ENCODE measurements at places on chromosomes 5 and 9.

DNA sequence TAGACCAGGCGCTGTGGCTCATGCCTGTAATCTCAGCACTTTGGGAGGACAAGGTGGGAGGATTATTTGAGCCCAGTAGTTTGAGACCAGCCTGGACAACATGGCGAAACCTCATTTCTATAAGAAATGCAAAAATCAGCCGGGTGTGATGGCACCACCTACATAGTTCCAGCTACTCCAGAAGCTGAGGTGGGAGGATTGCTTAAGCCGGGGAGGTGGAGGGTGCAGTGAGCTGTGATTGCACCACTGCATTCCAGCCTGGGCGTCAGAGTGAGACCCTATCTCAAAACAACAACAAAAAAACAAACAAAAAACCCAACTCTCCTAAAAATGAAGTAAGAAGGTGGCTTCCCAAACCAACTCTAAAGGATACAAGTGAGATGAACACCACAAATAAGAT is 23.0 kb downstream of the IARS1 start:
- DNase-seq = no peak

GRCh38 chr5:91787718-91788117 is 404.6 kb upstream of the ARRDC3 start:
- no peak for DNase-seq

DNA sequence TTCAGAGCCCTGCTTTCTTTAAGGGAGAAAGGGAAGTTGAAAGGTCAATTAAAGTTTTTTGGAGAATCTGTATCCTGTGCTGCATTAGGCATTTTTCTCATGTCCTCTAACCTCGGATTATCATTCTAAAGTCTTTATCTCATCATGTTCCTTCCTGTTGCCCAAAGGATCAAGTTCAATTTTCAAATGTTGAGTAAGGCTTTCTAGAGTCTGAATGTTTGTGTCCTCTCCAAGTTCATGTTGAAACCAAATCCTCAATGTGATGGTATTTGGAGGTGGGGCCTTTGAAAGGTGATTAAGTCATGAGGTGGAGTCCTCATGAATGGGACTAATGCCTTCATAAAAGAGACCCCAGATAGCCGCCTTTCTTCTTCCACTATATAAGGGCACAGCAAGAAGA is 20.2 kb upstream of the TNC start:
- DNase-seq = no peak

DNA sequence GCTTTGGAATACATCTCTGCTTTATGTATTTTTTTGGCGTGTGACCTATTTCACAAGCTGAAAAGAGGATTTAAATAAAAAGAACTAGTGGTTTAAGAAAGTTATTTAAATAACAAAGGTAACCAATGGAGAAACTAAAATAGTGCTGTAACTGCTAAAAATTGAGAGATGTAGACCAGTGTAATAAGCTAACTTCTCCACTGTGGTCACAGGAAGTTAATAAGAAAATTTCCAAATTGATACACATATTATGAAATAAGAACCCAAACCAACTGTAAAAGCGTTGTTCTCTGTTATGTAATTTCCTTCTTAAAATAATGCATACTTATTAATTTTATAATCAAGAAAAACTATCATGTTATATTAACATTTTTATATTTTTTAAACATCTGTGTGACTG is 29.1 kb upstream of the ZFAND5 start:
- no peak for DNase-seq

DNA sequence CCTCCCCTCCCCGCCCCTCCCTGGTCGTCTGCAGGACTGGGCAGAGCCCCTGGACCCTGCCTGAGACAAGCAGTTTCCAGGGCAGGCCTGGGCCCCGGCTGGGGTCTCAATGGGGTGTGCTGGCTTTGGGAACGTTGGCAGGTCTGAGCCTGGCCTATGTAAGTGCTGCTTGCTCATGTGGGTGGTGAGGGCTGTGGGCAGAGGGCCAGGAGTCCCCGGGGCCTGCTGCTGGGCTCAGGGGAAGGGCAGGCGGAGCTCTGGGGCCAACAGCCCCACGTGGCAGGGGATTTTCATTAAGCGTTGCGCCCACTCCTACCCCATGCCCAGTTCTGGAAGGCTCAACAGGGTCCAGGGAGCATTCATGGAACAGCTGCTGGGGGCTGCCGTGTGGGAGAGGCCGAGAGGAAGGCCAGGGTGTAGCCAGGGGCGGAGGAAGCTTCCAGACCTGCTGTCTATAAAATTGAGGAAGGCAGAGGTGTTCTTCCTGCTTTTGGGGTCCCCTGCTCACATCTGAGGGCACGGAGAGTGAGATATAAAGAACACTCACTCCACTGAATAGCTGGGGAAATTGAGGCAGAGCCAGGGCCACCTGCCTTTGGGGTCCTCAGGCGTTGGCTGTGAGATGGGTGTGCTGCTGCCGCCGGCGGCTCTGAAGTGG is 32.5 kb downstream of the RXRA start:
- no peak for DNase-seq

- no peak for DNase-seq
Observed at GRCh38 chr5:68258531-68258930, 43.0 kb downstream of the PIK3R1 start.

- DNase-seq = no peak
Observed at GRCh38 chr5:99187611-99188010, 258.8 kb upstream of the CHD1 start.

DNA sequence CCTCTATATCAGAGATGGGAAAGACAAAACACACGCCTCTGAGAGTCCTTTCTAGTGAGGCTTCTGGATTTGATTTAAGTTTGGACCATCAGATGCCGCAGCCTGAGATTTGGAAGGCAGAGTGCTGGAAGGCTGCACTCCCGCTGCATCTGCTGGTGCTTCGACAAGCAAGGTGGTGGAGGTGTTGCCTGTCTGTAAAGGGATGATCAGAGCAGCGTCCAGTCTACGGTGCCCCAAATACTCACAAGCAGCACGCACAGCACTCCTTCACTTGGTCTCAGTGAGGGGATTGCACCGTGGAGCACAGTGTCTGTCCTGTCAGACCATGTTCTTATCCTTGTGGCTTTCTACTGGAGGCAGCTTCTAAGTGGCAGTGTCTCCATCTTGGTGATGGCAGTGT is 221.4 kb downstream of the GADD45G start:
- no peak for DNase-seq

DNA sequence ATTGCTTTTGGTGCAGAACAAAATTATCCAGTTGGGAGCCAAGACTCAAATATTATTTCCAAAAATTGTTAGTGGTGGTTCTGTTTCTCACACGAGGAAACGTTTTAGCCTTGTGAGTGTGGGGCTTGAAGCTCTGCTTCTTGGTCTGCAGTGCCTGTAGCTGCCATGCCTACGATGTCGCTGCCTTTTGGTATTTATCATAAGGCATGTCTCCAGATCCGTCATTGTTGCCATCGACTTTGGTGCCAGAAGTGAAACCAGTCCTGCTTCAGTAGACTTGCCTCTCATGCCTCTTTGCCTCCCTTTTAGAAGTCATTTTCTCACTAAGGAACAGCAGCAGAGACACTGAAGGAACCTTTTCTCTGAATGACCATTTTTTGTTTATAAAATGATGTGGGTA is 29.7 kb upstream of the CATSPER3 start:
- DNase-seq = no peak

- DNase-seq = no peak
Observed at GRCh38 chr9:115283395-115283794, 165.4 kb upstream of the TNC start.

GRCh38 chr9:38413283-38413682 is 11.0 kb downstream of the IGFBPL1 start:
- DNase-seq = no peak

GRCh38 chr5:107047048-107047447 is 623.7 kb downstream of the EFNA5 start:
- DNase-seq = no peak

GRCh38 chr5:103346162-103346748 is 87.7 kb downstream of the MACIR start:
- DNase-seq = no peak

- DNase-seq = no peak
Observed at GRCh38 chr5:141785135-141785534, 93.1 kb downstream of the PCDH1 start.

DNA sequence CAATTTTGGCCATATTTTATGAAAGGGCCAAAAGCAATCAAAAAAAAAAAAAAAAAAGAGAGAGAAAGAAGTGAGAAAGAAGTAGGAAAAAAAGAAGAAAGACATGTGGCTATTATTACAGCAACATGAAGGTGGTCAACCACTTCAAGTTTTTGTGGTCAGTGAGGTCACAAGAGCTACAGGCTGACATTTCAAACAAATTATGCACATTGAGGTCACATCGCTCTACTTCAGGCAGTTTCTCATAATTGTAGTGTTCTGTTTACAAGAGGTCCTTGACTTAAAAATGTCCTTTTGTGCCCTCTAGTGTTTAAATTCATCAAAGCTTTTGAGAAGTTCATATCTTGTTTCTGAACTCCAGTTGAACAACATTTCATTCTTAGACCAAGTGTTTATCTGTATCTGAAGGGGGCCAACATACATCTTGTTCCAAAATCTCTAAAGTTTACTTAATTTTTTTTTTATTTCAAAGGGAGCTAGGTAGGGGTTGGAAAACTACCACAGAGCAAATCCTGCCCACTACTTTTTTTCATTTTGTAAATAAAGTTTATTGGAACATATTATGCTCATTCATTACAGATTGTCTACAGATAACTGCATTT is 513.1 kb downstream of the PDE4D start:
- DNase-seq = no peak

DNA sequence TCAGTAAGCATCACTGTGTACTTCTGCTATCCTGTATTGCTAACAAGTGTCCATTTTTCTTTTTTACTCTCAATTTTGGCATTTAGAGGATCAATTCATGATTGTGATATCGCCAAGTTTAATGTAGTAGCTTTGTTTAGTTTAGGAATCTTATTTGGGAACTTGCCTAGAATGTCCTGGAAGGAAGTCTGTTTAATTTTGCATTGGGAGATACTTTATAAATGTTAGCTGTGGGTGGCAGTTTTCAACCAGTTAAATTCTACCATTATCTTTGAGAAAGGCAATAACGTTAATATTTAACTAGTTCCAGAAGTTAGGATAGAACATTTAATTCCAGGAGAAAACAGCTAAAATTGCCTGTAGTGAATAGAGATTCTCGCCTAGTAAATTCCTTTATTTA is 78.6 kb downstream of the PBX3 start:
- DNase-seq = no peak

DNA sequence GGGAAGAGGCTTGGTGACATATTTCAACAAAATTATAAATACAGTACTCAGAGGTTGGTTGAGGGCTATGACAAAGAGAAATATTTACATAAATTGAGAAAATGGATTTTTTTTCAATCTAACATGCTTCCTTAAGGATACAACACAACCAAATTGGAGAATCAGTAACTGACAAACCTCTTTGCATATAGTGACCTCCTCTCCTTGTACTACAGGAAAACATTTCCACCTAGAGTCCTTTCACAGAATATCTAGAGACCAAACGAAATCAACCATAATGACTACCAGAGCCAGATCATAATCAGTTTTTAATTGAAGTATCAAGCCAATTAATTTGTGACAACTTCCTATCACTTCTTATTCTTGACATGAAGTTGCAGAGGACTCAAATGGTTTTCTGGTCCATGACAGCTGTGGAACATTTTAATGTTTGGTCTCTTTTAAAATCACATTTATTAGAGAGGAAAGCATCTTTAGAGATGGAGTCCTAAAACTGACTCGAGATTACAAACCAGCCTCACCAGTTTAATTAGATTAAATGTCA is 1636.5 kb upstream of the C9orf72 start:
- no peak for DNase-seq

GRCh38 chr9:76855015-76855414 is 50.9 kb downstream of the PRUNE2 start:
- no peak for DNase-seq

DNA sequence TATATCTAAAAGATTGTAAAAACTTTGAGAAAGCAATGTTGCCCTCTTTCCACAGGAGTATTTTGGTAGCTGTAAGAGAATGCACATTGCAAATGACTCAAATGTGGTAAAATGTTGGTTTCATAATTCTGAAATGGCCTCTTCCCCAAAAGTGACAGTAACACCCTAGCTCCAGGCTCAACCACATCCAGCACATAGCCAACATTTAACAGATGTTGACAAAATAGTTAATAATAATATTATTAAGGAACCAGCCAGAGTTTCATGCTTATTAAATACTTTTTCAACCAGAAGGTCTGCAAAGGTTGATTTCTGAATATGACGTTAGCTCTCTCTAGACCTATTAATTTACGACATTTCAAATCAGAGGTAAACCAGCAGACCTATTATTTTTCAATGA is 1.3 kb downstream of the ANXA1 start:
- DNase-seq = no peak

DNA sequence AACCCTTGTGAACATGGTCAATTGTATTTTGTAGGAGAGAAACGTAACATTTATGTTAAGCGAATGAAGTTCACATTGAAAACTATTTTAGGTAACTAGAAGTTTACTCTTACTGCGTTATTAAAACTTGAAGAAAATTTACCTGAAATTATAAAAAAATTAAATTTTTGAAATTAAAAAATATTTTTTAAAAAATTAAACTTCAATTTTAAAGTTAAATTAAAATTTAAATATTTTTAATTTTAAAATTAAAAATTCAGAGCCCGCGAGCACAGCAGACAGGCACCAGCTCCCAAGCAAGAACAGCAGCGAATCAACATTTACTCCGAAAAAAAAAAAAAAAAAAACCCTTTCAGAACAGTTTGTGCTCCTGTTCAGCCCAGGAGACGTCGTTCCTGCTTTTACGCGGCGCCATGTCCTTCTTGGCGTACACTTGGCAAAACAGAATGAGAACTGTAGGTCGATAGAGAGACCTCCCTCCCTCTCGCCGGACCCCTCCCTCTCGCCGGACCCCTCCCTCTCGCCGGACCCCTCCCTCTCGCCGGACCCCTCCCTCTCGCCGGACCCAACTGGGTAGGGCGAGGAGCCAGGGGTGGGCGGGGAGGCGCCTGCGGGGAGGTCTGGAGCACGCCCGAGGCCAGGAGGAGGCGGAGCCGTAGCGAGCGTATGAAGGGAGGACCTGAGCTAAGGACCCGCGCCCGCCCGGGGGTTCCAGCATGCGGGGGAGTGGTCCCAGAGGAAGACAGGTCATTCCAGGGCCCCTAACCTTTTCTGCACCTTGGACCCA is 235.8 kb downstream of the ROR2 start:
- DNase-seq = no peak

- no peak for DNase-seq
Observed at GRCh38 chr9:14098486-14099180, 215.3 kb downstream of the NFIB start.

DNA sequence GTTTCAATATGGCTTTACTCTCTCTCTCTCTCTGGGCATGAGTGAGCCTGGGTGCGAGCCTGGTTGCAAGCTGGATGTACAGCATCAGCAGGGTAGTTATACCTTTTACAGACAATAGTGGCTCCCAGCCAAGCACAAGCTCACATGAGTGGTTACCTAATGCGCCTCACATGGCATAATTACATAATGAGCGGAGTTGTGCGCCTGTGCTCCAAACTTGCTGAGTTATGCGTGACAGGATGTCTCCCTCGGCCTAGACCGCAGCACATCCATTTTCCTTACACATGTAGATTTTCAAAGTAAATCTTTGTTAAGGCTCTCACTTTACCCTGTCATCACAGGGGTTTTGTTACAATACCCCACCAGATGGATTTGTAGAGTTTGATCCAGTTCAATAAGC is 233.5 kb upstream of the WWC1 start:
- DNase-seq = no peak

Data from stimulated activated CD8-positive, alpha-beta memory T cell treated with anti-CD3 and anti-CD28 coated beads, Interleukin-7, amount 100 ng/mL, for 24 hours (primary cell).